ENCODE measurements at places on chromosomes 1 and 21. TPM values are rescaled to one million over a fixed set of nuclear protein-coding genes. Genes with fewer than 3 reads are reported as not detected.

The OR14K1 gene
- total RNA-seq, result not detected

The TEKT2 gene
- not detected for total RNA-seq

- DNase-seq, result no peak
Observed at GRCh38 chr1:221868593-221869303, 126.9 kb upstream of the DUSP10 start.

- DNase-seq, result no peak
Observed at GRCh38 chr1:203082571-203083462, 3.0 kb downstream of the MYOG start.

DNA sequence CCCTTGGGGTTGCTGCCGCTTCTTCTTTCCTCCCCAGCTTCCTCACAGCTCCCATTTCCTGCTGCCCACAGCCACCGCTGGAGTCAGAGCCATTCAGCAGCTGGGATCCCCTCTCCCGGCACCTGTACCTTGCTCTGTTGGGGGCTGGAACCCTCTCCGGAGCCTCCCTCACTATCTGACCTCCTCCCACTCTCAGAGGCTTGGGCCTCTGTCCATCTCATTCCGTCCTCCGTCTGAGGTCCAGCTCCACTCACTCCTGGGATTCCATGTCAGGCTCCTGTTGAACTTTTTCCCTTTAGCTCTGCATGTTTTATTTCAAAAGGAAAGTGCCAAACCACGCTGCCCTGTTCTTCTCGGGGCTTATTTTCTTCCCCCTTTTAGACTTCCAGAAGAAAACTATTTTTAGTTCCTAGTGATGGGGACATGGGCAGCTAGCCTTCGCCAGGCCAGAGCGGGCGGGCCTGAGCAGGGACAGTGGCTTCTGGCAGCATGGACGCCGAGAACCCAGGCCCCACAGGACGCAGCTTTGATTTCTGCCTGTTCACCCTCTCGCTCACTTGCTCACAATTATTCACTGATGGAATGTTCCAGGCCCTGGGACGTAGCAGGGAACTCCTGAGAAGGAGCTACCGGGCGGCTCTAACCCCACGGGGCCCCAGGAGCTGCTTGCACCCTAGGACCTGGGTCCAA lies 79.2 kb downstream of the ARHGEF10L start:
- no peak for DNase-seq

DNA sequence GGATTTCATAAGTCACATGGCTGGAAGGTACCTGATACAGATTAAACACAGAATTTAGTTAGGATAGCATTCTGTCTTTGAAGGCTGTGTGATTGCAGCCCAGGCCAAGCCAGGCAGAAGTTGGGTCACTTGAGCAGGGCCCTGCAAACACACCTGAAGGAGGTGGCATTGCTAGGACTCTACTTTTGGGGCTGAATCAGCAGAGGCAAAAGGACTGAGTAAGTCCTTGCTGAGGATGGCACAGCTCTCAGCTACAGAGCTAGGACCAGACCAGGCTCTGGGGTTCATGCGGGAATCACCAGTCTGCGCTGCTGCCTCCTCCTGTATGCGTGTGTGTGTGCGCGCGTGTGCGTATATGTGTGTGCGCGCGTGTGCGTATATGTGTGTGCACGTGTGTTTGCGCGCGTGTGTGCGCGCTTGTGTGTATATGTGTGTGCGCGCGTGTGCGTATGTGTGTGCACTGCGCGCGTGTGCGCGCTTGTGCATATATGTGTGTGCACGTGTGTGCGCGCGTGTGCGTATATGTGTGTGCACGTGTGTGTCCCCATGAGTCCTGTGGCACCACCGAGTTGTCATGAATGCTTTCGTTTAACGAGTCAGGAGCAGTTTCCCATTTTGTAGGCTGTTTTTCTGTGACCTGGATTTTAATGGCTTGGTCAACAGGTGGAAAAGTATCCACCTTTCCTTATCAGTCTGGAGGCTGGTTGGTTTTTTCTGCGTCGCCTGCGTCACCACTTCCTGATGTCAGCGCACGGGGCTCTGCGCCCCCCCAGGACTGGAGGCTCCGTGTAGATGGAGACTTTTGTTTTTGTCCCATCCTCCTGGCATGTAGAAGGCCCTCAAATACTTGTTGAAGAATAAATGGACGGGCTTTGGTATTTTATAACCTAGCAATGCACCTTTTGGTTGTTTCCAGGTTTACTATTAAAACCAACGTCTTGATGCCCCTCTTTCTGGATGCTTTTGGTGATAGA lies 34.7 kb downstream of the ADARB1 start:
- no peak for DNase-seq

DNA sequence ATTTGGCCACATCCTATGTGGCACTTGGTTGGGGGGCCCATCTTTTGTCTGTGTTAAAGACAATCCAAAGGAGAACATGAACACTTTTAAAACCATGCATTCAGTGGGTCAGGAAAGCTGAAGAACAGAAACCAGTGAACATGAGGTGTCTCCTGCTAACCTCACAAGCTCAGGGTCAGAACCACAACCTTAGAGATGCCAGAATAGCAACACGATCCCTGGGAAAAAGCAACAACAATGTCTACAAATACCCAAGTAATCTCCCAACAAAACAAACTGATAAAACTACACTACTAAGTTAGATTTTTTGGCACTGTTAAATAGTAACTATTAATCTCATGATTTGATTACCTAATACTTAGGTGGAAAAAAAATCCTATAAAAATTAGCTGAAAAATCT lies 34.1 kb upstream of the GNG4 start:
- DNase-seq, result no peak
